ENCODE measurements at places on chromosomes 7 and 10.

- DNase-seq: no peak
Observed at GRCh38 chr10:89214566-89215165, 7.5 kb upstream of the CH25H start.

DNA sequence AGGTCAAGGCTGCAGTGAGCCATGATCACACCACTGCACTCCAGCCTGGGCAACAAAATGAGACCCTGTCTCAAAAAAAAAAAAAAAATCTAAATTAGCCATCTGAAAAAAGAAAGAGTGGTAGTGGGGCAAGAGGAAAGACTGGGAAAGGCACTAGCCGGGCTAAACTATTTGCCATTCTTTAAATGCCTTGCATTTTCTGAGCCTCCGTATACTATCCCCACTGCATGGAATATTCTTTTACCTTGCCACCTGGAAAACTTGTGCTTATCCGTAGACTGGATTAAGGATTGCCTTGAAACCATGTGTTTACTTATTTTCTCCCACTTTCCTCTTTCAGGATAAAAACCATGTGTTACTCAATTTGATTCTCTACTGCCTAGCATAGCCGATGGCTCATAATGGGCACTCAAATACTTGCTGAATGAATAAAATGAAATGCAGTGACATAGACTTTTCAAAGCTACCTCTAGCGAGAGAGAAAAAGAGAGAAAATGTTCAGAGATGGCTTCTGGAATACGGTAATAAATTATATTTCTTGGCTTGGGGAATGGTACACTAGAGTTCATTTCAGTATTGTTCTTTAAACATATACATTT is 30.6 kb downstream of the HYCC1 start:
- DNase-seq: no peak

DNA sequence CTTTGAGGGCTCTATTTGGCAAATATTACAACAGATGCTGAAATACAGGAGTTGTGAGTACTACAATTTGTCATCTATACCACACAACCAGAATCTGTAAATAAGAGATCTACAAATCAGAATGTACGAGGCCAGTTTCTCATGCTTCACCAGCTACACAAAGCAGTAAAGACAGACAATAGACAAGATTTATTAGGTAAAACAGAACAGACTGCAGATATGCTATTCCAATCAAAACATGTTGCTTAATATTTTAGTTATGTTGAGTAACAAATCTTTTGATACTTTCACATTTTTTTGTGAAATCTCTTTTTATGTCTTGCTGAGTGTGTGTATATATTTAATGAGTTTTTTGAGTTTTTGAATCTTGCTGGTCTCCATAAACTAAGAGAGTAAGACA is 109.1 kb downstream of the CHCHD3 start:
- no peak for DNase-seq

GRCh38 chr7:124338861-124339260 is 306.0 kb upstream of the TMEM229A start:
- no peak for DNase-seq

DNA sequence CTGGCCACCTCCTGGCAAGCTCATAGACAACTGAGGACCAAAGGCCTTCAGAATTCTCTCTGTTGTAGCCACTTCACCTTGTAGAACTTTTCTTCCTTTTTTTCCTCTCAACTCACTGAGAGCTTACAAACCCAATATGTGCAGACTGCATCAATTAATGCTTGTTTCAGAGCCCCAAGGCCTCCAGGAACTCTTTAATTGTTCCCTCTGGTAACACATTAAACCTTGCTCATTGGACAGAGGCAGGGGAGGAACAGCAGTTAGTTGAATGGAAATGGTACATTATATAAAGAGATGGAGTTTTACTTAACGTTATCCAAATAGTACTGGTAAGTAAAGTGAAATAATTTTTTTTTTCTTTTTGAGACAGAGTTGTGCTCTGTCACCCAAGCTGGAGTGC is 25.2 kb downstream of the STMP1 start:
- no peak for DNase-seq

- DNase-seq: no peak
Observed at GRCh38 chr10:93465806-93466675, 16.1 kb downstream of the MYOF start.

GRCh38 chr10:15742836-15743235 is 23.1 kb upstream of the ITGA8 start:
- no peak for DNase-seq

- DNase-seq: no peak
Observed at GRCh38 chr10:12663863-12664262, 314.5 kb downstream of the CAMK1D start.

DNA sequence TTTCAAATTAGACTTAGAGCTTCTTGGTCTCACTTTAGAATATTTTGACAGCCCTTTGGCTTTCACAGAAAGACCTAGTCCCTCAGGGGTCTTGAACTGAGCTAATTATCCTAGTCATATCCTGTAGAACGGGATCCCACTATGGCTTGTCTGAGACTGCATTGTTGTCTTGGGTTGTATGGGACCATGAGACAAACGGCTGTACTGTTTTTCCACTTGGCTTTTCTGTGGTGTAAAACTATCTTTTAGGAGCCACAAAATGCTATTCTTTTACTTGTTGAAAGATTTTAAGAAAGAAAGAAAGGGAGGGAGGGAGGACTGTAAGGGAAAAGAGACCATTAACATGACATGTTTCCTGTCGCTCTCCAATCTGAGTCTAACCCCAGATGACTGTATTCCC is 432.5 kb downstream of the AUTS2 start:
- DNase-seq: no peak

DNA sequence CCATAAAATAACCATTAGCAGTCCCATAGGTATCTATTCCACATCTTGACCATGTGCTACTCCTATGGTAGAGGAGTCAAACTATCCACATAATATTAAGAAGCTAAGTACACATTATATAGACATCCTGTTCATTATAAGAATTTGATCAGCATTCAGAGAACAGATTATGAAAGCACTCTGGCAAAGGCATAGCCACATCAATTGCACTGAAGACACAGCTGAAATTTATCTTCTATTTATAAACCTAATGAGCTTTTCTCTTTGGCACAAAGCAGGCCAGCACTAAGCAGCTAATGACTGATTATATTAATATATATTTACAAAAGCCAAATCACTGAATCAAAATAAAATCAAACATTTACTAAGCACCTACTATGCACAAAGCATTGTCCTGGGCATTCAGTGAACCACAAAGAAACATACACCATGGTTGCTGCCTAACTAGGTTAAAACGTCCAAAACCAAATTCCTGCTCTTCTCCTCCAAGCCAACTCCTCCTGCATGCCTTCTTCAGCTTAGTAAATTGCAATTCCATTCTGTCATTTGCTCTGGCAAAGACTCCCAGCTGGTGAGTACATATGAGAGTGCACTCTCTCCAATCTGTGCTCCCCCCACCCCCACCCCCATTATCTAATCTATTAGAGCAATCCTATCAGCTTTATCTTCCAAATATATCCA is 122.6 kb upstream of the ASAH2 start:
- no peak for DNase-seq

DNA sequence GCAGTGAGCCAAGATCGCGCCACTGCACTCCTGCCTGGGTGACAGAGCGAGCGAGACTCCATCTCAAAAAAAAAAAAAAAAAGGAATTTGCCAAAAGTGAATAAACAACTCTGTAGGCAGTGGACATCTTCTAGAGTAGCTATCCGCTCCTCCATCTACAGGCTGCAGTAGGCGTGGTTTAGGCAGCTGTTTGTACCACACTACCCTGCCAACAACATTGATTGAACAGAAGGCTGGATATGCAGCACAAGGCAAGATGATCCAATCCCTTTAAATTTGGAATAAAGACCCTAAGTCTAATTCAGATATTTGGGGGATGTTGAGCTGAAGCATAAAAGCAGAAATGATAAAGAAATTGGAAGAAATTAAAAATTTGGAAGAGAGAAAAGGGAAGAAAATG is 141.6 kb downstream of the TES start:
- DNase-seq: no peak

GRCh38 chr10:129658376-129659072 is 191.5 kb downstream of the MGMT start:
- DNase-seq: no peak

DNA sequence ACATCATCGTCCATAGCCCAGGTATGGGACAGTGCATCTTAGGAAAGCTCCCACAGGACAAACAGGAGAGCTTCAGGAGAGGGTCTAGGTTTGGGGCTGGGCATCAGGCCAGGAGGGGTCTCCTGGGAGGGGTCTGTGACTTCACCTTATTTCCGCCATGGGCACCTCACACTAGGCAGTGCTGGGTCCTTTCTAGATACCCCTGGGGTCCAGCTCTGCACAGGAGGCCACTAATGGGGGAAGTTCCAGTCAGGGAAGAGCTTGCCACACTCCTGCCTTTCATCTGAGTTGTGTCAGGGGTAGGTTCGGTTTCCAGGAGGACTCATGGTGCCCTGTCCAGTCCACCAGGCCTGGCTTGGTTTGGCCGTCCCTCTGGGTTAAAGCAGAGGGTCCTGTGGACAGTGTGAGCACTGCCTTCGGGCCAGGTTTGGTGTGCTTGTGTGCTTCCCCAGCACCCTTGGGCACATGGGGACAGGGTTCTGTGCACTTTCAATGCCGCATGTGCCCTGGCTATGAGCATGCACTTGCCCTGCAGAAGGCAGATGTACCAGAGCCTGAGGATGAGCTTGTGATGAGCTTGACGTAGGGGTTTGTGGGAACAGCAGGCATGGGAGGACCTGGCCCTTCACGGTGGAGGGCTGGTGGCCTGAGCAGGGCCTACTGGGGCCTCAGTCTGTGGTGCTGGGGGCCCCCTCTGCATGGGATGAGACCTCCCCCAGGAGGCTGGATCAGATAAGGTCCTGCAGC is 377.7 kb upstream of the NUPR2 start:
- DNase-seq: no peak

- no peak for DNase-seq
Observed at GRCh38 chr7:46685051-46685450, 764.0 kb upstream of the IGFBP3 start.

DNA sequence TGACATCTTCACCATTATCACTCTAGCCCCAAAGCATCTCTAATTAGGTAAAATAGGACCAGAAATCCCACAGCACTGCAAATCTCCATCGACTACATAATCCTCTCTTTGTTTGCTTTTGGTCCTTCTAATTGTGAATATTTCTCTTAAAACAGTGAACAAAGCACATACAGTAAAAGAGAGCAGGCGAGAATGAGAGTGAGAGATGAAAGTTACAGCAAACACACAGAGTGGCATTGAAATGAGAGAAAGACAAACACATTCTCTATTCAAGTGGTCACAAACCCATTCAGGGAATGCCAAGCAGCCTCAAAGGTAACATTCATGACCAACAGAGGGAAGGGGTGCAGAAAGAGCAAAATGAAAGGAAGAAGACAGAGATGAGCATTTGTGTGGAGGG is 109.8 kb upstream of the PTN start:
- DNase-seq: no peak

GRCh38 chr10:125009661-125010161 is 67.8 kb downstream of the ZRANB1 start:
- no peak for DNase-seq

- DNase-seq: no peak
Observed at GRCh38 chr7:138245216-138245615, 169.0 kb downstream of the AKR1D1 start.

DNA sequence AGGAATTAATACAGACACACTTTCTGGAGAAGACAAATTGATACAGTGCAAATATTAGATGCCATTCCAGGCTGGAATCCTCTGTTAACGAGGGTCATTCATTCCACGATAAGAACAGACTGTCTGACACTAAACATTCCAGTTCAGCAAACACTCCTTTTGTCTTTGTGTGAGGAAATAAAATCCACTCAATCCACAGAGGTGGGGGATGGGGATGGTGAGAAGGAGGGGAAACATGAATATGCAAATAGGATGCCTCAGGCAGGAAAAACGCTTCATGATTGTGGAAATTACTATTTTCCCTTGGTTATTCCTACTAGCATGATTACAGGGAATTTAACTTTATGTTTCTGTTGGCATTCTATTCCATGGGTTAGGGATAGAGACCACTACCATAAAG is 196.9 kb upstream of the CDCA7L start:
- no peak for DNase-seq

GRCh38 chr7:30968747-30969603 is 5.2 kb downstream of the GHRHR start:
- no peak for DNase-seq

- peak; percentile 62 for DNase-seq
Observed at GRCh38 chr7:8418629-8419245, 14.7 kb upstream of the NXPH1 start.

DNA sequence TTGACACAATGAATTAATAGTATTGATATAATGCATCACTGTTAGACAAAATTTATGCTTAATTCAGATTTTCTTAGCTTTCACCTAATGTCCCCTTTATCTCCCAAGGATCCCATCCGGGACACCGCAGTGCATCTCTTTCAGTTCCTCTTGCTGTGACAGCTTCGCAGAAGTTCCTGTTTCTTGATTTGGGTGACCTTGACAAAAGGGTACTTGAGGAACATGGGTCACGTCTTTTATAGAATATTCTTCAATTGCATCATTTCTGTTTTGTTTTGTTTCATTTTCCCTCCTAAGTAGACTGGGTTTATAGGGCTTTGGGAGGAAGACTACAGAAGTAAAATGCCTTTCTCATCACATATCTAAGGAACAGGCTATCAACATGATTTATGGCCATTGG is 453.2 kb downstream of the DPP6 start:
- no peak for DNase-seq

DNA sequence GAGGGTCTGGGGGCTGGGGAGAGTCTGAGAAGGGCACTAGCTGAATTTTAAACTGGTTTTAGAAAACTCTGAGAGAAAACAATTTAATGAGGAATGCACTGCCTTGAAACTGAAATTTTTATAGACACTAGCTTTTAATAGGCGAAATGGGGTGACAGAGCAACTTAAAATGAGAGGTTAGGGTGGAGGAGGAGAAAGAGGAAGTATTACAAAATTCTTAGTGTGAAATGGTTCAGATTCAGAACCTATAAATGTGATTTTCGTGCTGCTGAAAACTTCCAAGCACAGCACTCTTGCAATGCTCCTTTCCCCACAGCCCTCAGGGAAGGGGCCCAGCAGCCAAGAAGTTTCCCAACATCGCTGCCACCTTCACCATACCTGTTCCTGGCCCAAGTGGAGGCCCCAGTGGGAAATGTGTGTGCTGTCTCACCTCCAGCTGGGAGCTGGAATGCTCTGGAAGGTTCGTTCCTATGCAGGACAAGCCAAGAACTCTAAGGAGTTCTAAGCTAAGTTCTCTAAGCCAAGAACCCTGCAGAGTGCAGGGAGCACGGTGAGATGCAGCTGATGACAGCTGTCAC is 60.0 kb downstream of the ATXN7L1 start:
- no peak for DNase-seq

- DNase-seq: no peak
Observed at GRCh38 chr10:58477122-58477521, 35.5 kb upstream of the BICC1 start.

DNA sequence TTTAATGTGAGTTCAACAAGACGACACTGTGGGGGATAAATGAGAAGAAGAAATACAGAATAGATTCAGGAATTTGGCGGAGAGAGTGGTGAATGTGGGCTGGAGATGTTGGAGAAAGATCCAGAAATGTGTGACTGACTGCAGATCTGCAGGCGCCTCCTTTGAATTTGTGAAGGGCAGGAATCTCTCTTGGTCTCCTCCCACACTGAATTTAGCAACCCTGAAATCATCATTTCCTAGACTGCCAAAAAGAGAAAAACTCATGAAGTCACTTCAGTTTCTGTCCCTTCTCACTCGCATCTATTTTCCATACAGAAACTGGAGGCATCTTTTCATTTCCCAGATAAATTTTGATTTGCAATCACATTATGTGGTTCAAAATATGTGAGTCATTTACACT is 128.7 kb downstream of the GNAI1 start:
- DNase-seq: no peak

- no peak for DNase-seq
Observed at GRCh38 chr10:3827266-3827665, 42.3 kb upstream of the KLF6 start.

GRCh38 chr10:78920011-78920410 is 148.8 kb upstream of the ZMIZ1 start:
- no peak for DNase-seq

Data from CD4-positive, alpha-beta T cell treated with Interleukin-4 for 4 hours (primary cell).